ENCODE measurements at places on chromosomes 3 and 15. TPM values are rescaled to one million over a fixed set of nuclear protein-coding genes. Genes with fewer than 3 reads are reported as not detected.

The PSTPIP1 gene
- 5.2 TPM for total RNA-seq

The ECE2 gene
- not detected for total RNA-seq

The POLQ gene
- 0.18 TPM for total RNA-seq

DNA sequence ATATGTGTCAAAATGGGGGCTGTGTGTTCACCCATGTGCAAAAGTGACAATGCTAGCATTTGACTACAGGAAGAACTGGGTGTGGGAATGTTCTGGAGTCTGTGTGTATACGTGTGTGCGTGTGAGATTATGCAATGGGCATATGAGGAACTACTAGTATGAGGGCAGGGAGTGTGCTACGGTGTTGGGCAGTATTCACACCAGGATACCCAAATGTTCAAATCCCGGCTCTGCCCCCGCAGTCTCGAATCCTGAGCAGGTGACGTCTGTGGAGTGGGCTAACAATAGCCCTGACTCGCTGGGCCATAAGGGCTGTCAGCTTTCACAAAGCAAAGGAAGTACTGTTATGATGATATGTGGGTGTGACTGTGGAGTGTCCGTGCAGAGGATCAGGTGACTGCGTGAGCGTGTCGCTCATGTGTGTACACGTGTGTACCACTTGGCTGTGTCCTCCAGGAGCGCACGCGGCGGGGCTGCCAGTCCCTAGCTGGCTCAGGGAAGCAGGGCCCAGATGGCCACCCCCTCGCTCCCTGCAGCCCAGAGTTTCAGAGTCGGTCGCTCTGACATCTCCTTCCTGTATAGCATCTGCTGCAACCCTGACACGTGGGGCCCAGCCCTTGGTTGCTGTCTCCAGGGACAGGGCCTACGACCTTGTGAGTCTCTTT is 27.2 kb downstream of the IQSEC1 start:
- no peaks in the 10 kb centered on the region for H3K4me1 ChIP-seq
- no peak for DNase-seq
- no peaks in the 10 kb centered on the region for H3K27me3 ChIP-seq
- no peak overlapping the region for H3K27ac ChIP-seq
- no peak overlapping the region for H3K4me3 ChIP-seq

- no peaks in the 10 kb centered on the region for H3K4me1 ChIP-seq
- DNase-seq: no peak
- peaks cover 11% of the 10 kb centered on the region for H3K36me3 ChIP-seq
- no peak overlapping the region for H3K4me3 ChIP-seq
These were observed 68.2 kb downstream of the NBEAL2 start for GRCh38 chr3:47047673-47048072.

- H3K27me3 ChIP-seq: no peaks in the 10 kb centered on the region
- H3K36me3 ChIP-seq: no peaks in the 10 kb centered on the region
- no peak for DNase-seq
- no peak overlapping the region for H3K4me3 ChIP-seq
- H3K27ac ChIP-seq: no peak overlapping the region
- H3K4me1 ChIP-seq: peaks cover 18% of the 10 kb centered on the region
These were observed 5.3 kb downstream of the SERP1 start for GRCh38 chr3:150540991-150541390.

DNA sequence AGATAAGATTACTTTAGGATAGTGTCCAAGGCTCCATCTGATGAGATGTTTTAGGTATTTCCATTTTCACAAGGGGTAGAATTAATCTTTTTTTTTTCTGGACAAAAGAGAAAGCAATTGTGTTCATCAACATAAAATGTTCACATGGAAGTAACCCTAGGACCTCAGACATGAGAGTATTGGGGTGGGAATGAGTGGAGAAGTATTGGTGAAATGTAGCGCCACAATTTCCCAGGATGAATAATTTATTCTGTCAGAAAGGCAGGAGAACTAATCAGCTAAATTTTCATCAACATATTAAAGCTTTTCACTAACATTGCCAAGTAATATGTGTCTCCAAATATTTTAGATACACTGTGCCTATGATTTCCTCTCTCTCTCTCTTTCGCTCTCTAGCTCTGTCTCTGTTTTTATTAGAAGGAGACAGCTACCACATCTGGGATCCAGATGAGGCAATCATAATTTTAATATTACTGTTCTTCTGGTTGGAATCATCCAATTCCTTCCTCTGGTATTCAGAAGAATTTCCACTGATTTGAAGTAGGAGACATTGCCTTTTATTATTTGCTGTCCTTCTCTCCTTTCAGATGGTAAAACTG is 21.6 kb upstream of the ZNF280D start:
- no peaks in the 10 kb centered on the region for H3K4me1 ChIP-seq
- no peaks in the 10 kb centered on the region for H3K36me3 ChIP-seq
- DNase-seq: no peak
- no peaks in the 10 kb centered on the region for H3K27me3 ChIP-seq
- H3K4me3 ChIP-seq: no peak overlapping the region

DNA sequence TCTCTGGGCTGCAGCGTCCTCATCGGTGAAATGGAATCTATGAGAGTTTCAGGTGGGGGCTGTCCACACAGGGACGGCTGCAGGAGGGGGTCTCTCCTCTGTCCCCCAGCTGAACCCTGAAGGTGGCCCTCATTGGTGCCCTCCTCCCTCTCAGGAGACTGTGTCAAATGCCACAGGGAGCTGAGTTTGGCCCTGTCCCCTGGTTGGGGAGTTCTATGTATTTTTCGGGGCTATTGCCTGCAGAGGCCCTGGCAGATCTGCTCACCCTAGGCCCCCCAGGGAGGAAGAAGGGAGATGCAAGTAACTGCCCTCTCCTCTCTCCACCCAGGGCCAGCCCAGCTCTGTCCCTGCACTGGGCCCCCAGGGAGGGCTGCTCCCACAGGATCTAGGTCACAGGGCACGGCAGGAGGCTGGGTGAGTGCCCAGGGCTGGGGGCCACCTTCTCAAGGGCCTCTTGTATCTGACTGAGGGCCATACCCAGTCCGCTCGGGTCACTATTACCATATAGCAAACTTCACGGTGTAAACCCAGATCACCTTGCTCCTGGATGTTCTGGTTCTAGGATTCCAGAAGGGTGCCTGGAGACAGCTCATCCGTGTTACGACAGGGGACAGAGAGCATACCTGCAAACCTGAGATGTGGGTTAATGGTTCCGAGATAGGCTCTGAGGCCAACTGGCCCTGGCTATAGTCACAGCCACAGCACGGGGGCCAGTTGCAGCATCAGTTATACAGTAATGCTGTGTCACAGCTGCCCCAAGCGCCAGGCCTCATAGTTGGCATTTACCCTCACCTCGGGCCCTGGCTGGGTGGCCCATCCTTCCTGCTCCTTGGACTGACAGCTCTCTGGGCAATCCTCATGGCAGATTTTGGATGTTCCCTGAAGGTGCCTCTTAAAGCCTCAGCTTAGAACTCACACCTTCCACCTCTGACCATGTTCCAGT is 102.4 kb upstream of the PRR23E start:
- H3K4me3 ChIP-seq: no peak overlapping the region
- no peak for DNase-seq
- no peaks in the 10 kb centered on the region for H3K36me3 ChIP-seq
- no peaks in the 10 kb centered on the region for H3K27me3 ChIP-seq

DNA sequence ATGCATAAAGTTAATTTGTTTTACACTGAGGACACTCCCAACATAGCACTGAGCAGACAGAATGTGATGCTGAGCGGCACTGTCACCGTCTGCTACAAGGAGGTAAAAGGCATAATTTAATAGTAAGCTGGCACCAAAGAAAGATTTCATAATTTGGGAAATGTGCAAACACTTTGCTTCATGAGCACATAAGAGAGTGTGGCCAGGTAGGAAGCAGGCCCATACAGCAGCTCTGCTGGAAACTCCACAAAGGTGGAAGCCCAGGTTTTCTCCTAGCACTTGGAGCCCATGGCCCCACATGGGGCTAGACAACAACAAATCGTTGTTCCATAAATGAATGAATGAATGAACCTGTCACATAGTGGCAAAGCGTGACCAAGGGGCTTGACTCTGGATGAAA is 68.5 kb upstream of the CACNA2D3 start:
- H3K27ac ChIP-seq: no peak overlapping the region
- H3K27me3 ChIP-seq: no peaks in the 10 kb centered on the region
- no peak for DNase-seq
